ENCODE measurements at places on chromosomes 4 and X.

DNA sequence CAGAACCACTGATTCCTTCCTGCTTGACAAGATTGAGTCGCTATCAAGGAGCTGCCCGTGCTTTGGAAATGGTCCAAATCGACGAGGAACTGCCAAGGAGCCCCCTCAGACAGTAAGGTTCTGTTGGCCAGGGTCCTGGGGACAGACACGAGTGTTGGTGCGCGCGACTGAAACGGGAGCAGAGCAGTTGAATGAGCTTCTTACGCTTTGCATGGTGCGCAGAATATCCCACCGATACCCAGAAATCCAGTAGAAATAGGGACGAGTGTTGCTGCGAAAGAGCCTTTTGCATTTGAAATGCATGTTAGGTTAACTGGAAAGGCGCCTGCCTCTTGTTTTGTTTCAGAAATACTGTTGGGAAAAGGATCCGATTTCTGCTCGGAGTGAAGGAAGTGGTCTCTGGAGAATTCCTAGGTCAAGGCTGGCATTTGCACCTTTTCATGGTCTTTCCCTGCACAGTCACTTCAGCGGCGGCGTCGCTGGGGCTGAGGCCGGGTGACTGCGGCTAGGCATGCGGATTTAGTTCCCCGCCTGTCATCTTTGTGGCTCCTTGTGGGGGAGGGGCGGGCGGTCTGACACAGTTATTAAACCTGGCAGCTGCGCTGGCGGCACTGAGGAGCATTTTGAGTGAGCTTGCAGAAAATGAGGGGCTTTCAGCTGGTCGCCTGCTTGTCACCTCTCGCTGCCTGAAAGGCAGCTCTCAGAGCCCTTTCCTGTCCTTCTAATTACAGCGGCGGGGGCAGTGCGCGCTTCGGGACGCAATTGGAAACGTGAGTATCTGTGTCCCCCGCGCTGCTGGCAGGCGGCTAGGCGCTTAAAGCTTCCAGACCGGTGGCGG lies 51.5 kb upstream of the TRIM2 start:
- peak; percentile 49 for DNase-seq

- DNase-seq = peak; percentile 56
These were observed 6.3 kb upstream of the TRPC5OS start for GRCh38 chrX:111869639-111870034.

DNA sequence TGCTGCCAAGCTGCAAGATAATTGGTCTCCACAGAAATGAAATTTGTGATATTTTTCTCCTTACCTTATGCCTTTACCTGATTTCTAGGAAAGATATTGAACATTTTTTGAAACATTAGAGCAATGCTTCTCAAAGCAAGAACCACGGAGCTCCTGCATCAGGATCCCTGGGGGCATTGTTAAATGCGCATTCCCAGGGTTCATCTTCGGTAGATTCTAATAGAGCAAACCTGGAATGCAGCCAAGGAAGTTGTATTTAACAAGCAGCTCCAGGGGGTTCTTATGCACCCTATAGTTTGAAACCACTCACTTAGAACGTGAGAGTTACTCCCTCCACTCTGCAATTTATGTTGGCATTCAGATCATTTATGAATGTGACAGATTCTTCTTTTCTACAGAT lies 126.2 kb downstream of the SLC39A8 start:
- DNase-seq = no peak

DNA sequence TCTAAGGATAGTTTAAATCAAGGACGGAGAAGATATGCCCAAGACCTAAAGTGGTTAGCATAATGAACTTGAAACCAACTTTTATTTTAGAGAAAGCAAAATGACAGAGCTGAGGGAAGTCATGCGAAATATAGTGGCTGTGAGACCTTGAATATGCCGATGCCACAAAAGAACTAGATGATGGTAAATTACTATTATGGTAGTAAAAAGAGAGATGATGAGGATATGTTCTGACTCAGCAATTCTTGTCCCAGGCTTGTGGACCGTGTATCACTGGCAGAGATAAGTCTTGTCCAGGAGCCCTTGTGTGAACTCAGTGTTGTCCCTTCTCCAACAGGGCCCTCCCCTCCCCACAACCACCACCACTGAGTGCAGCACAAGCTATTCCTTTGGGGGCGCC lies 1605.6 kb upstream of the TENM3 start:
- DNase-seq = no peak

GRCh38 chr4:121217351-121217750 lies 53.2 kb upstream of the TNIP3 start:
- peak; percentile 88 for DNase-seq

GRCh38 chrX:148567229-148567628 lies 66.8 kb downstream of the AFF2 start:
- peak; percentile 13 for DNase-seq

DNA sequence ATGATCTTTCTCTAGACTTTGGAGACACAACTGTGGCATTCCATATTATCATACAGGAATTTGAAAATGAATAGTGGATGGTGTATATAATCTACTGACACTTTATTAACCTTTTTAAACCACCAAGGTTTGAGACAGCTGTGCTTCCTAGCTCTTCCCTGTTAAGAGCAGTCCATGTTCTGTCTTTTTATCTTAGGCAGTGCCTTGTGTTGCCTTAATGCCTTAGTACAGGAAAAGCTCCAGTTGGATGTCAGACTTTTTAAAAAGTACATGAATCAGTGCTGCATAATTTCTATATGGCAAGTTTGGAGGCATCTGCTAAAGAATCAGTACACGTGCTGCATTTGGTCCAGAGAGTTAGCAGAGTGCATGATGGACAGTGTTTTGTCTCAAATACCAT lies 45.1 kb downstream of the OCRL start:
- DNase-seq = no peak

GRCh38 chrX:84258708-84259107 lies 70.7 kb upstream of the RPS6KA6 start:
- no peak for DNase-seq

- peak; percentile 64 for DNase-seq
These were observed 30.1 kb downstream of the GABRB1 start for GRCh38 chr4:47061435-47061834.

- DNase-seq = no peak
These were observed 72.6 kb downstream of the NWD2 start for GRCh38 chr4:37317104-37317643.

DNA sequence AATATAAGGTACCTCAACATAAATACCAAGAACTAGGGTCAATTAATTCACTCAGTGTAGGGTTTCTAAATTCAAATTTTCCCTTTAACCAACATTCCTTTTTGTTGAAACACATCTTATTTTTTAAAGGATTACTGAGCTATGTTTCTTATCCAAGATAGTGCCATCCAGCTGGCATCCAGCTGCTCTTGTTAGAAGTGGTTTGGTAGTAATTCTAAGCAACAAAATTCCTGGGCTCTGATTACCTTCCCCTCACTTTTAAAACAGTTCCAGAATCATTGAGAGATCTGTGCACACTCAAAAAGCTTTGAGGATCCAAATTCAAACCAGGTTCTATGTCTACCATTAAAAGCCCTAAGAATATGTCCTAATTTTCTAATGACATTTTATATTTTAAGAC lies 583.7 kb downstream of the TRIML1 start:
- no peak for DNase-seq

DNA sequence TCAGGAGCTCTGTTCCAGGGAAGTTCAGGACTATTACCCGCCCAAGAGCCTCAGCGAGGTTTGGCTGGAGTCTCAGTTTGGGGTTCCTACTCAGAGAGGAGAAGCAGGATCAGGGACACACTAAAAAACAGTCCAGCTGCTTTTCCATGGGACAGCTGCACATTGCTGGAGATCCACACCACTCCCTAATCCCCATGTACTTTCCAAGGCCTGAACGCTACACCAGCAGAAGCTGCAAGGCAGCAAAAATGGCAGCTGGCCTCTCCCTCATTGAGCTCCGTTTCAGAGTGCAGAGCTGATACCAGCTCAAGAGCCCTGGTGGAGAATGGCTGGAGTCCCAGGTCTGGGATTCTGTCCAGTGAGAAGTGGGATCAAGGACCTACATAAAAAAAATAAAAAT lies 551.2 kb upstream of the PABPC5 start:
- DNase-seq = no peak

DNA sequence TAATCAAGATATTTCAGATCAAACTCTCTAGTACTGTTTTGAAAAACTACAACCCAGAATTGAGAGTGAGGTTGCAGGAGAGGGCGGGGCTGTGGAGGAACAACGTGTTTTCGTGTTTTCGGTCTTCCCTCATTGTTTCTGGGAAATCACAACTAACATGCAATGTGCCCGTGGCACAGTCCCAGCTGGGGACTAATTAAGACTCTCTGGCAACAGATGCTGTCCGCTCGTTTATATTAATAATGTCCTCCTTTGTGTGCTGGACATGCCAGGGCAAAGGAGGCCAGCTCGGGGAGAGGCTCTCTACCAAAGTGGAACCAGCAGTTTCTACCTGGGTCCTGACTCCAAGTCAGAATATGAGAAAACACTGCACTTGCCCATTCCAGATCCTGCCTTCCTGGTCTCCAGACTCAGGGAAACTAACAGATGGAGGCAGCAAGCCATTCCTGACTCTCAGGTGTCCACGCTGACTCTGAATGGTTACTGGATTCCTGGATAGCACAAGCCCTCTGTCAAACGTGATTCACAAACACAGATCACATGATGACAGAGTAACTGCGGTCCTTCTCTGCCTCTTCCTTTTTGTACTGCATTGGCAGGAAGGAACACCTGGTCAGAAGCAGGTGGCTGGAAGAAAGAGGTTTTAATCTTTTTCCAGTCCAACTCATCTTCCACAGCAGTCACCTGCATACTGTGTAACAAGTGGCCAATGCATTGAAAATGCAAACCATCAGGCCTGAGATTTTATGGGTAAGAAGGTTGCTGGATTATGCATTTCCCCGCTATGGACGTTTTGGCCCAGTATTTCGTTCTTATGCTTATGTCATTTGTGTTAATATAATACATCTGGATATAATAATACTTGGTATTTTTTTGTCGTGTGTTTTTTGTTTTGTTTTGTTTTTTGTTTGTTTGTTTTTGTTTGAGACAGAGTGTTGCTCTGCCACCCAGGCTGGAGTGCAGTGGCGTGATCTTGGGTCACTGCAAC lies 65.0 kb downstream of the COQ2 start:
- no peak for DNase-seq

DNA sequence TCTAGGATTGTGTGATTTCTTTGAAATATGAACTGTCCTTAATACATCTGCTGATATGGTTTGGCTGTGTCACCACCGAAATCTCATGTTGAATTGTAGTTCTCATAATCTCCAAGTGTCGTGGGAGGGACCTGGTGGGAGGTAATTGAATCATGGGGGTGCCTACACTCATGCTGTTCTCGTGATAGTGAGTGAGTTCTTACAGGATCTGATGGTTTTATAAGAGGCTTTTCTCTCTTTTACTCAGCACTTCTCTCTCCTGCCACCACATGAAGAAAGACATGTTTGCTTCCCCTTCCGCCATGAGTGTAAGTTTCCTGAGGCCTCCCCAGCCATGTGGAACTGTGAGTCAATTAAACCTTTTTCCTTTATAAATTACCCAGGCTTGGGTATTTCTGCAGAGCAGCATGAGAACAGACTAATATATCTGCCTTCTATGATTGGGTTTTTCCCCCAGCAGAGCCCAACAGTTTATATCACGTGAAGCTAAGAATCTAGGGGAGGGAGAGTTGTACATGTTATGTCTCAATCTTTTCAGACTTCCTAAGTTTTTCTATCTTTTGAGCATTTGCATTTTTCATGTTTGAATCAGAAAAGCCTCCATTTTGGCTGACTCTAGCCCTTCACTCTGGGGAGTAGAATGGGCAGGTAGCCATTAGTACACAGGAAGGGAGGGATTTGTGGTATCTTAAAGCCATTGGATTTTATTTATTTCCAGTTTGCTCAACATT lies 58.9 kb downstream of the PLAC1 start:
- peak; percentile 59 for DNase-seq

DNA sequence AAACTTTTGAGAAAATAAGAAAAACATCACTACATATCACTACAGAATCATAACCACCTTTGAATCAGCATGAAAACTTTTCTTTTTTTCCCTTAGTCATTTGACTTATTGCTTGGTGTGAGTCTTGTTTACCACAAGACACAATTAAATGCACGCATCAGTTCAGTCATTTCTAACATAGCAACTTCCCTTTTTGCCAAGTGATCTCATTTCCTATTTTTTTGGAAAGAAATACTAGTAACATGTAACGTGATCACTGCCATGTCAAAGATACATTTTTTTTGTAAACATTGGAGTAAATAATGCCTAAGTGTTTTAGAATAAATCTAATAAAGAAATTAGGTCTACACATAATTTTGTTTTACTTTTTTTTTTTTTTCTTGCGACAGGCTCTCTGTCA lies 5.1 kb upstream of the CXCL8 start:
- DNase-seq = peak; percentile 50

DNA sequence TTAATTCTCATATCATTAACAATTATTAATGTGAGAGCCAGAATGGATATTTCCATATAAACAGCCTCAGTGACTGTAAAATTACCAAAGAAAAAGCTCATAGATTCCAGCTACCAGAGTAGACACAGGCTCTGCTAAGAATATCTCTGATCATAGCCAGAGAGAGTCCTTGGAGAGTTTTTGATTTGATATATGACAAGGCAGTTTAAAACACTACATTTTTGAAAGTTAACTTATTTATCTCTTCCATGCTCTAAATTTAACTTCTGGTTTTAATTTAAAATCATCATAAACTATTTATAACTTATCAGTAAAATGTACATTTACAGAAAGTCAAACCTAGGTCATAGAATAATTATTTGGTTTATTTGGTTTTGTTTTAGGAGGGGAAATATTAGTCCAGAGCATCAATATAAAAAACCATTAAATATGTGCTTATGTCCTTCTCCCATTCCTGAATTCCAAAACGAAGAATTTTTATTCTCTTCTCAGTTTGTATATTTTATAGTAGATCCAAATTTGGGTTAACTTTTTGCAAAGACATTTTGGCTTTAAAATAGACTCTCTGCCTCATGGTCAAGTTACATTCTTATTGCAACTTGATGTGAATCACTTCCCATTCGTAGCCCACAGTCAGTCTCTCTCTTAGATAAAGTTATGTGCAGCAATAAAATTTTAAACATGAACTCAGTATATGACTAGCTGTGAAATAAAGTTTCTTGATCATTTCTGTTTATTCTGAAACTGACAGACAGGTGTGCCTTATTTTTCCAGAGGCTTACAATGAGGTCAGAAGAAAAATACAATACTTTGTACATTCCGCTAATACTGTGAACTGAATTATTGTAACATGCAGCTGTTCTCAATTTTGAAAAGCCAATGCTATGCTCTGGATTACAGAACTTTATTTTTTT lies 267.1 kb downstream of the PAPSS1 start:
- peak; percentile 2 for DNase-seq

- DNase-seq = peak; percentile 30
These were observed 86.1 kb upstream of the STS start for GRCh38 chrX:7061429-7061828.

GRCh38 chr4:98801259-98801725 lies 127.6 kb downstream of the EIF4E start:
- no peak for DNase-seq

Measured in choroid plexus epithelial cell (primary cell).